Naive thymus-derived CD8-positive, alpha-beta T cell (primary cell): ENCODE measurements at places on chromosomes 2 and 18. TPM values are rescaled to one million over a fixed set of nuclear protein-coding genes. Genes with fewer than 3 reads are reported as not detected.
A peak's percentile ranks its signal among the peaks of the same experiment; 100 is the strongest.

GRCh38 chr18:22214731-22215528, 45.5 kb downstream of the GATA6 start:
- no peak for DNase-seq

The SERTAD2 gene
- 34.5 TPM for total RNA-seq

DNA sequence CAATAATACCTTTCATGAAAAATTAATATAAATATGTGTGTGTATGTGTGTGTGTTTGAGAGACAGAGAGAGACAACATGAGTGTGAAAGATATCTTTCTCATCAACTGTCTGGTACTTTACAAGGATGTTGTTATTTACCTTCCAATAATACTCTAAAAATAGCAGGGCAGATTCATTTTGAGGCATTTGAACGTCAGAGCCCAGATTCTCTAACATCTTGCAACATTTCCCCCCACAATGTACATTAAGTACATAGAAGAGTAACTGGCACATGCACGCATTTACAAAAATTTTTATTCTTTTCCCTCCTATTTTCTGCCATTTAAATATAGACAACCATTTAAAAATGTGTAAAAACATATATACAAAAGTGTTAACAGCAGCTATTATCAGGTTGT, 100.9 kb downstream of the PID1 start:
- no peak for DNase-seq

DNA sequence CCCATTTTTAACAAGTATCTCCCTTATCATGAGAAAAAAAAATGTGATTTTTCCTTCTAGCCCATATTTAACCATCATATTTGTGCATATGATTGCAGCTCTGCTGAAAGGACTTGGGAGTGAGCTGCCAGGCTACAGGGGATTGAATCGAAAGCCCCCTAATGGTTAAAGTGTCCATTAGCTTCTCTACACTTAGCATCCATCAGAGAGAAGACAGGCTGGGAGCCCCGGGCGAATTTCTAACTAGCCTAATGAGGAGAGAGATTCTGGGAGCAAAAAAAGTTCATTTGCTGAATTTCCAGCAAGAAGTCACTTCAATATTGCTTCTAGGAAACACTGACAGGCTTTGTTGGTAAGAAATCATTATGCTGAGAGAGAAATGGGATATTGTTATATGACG, 848.8 kb downstream of the TDRD15 start:
- DNase-seq: no peak

The TMEM198 gene
- total RNA-seq: 0.36 TPM

The TUBA4A gene
- total RNA-seq: 144 TPM

DNA sequence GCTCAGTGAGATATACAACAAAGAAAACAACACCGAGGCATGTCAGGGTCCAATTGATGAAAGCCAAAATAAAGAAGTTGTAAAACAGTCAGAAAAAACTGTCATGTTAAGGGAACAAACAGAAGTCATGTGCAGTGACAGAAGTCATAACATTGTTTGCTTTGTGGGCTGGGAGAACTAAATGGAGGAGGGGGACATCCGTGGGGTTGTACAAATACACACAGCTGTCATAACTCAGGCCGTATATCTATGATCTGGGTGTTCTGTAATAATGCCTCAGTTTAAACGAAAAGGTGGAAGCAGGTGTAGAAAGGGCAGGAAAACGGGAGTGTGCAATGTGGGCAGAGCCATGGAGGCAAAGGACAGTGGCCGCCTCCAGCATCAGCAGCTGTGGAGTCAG, 27.3 kb downstream of the TIMM21 start:
- DNase-seq: no peak

The UGT1A6 gene
- not detected for total RNA-seq

- no peak for DNase-seq
These were observed 150.9 kb downstream of the TWIST2 start for GRCh38 chr2:238998801-238999200.

The CD226 gene
- 26.1 TPM for total RNA-seq

The LINC00305 gene
- not detected for total RNA-seq

DNA sequence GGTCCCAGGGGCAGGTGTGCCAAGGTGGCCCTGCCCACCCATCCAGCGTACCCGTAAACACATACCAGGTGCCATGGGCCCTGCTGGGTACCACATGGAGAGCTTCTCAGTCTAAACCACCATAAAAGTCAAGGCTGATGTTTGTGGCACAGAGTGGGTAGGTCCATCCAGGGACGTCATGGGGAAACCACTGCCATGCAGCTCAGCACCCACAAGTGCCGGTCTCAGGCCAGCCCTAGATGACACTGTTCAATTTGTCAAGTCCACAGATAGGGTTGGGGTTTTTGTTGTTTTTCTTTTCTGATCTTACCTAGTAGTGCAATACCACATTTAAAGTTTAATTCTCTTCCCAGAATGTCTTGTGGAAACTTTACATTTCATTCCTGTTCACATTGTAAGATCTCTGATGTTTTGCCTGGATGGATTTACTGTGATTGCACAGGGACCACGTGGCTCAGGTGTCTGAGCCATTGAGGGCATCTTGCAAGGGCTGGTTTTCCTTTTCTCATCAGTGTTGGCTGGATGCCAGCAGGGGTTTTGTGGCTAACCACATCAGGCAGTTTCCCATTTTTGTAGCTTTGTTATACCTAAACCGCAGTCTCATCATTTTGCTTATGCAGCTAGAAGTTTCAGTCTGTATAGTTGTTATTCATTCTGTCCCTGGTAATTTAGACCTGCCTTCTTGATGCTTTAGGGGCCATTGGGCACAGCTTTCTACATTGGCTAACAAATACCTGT, 64.7 kb downstream of the STK25 start:
- peak; percentile 97 for DNase-seq

DNA sequence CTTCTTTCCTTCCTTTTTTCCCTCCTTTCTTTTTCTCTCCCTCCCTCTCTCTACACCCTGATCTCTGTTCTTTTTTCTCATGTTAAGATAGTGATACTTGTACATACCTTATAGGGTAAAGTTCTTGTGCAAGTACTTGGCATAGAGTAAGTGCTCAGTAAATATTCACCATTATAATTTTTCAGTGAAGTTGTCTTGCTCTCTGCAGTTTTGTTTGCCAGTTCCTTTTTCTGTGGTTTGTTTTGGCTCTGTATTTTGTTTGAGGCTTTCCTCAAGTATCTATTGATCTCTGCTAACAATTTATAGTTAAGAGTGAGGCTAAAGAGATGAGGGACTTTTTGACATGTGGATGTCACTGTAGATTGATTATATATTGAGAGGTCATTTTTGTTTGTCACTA, 48.0 kb downstream of the MTX2 start:
- no peak for DNase-seq

- DNase-seq: no peak
These were observed 63.7 kb upstream of the POU3F3 start for GRCh38 chr2:104790100-104790811.

The IGFBP5 gene
- total RNA-seq: not detected

DNA sequence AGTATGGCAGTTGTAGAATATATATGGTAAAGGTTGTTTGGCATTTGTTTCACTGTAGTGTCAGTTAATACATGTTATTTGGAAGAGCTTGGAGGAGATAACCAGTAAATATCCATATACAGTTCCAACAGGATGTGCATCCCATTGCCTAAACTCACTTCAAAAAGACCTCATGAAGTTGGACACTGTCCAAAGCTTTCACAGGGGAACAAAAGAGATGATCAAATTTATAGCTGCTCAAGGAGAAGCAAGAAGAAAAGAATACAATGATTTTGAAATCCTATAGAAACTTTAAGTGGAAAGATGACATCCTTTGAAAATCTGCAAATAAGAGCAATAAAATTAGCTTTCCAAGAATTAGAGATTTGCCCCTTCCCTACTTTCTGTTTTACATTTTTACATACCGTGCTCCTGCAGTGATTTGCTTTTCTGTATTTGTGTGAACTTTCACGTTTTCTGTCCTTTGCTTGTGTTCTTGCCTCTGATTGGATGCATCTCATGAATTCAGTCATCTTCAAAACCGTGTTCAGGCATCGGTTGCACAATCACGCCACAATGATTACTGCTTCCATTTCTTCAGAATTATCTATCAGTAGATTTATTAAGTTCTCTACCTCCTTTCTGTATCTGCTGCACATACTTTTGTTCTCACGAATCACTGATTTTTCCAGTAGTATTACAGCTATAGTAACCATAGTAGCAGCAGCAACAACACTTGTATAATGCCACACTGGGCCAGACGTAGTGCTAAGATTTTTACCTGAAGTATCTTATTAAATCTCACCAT, 83.8 kb downstream of the PARD3B start:
- no peak for DNase-seq

The GAREM2 gene
- 5.9 TPM for total RNA-seq

The MRO gene
- total RNA-seq: not detected

The GPR45 gene
- total RNA-seq: not detected

DNA sequence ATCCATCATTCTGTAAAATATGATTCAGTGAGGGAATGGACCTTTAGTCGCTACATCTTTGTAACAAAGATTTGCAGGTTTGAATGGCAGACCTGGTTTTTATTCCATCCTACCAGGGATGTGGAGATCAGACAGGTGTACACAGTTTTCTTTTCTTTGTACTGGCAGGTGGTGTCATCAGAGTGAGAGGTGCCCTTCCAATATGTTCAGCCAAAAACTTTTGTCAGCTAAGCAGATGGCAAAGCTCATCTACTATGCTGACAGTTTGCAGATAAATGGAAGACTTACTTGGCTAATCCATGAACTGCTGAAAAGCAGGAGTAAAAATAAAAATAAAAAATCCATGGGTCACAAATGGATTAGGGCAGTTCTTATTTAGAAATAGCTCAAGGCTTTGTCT, 185.5 kb upstream of the DOK6 start:
- no peak for DNase-seq

GRCh38 chr2:7880566-7880965, 801.3 kb upstream of the ID2 start:
- DNase-seq: no peak

- DNase-seq: no peak
These were observed 23.6 kb upstream of the MRPL33 start for GRCh38 chr2:27747827-27748352.

- DNase-seq: no peak
These were observed 269.3 kb downstream of the TTC32 start for GRCh38 chr2:19632403-19632991.

GRCh38 chr2:144519934-144520731, at the start of gene ZEB2:
Gene ZEB2, minus strand, starts transcription at chr2:144520119. Its CDS starts 2,769 bp downstream, at chr2:144517350.
- peak; percentile 55 for DNase-seq

The RESP18 gene
- total RNA-seq: not detected

DNA sequence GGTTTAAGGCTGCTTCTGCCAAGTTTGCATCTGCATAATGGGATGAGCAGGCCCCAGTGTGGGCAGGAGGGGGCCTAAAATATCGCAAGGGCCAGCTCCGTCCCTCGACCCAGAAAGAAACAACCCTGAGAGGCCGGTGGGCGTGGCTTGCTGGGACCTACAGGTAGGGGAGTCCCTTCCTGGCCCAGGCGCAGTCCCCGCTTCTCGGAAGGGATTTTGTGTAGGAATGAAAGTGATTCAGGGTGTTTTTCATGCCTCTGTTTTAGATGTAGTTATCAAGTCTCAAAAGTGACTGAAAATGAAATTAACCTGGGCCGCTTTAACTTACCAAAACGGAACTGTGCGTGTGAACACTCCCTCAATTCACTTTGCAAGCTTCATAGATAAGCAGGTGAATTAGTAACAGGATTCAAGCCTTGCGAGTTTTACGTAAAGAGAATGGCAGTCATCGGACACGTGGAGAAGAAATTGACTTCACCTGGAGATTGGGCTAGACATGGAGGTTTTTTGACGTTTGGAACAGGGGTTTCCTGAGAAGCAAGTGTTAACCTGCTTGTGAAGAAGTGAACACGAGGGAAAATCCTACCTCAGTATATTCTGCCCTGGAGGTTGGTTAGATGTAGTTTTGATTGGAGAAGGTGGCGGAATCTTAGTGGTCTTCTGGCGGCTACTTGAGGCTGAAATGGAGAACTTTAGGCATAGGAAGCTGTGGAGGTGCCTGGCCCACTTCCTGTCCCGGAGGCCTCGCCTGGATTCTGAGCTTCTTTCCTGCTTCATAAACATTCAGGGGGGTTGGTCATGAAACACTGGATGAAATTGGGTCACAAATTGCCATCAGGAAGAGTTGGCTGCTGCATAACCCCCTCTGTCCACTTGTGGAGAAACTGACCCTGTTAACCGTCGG, 1.7 kb downstream of the NCK2 start:
- DNase-seq: peak; percentile 78

- DNase-seq: peak; percentile 90
These were observed at the start of the genes STRADB and TRAK2 for GRCh38 chr2:201451292-201452057. Gene STRADB, plus strand, starts transcription at chr2:201451740. Its CDS starts 3,101 bp downstream, at chr2:201454841. Gene TRAK2, minus strand, starts transcription at chr2:201451458. Its CDS starts 30,951 bp downstream, at chr2:201420507.

DNA sequence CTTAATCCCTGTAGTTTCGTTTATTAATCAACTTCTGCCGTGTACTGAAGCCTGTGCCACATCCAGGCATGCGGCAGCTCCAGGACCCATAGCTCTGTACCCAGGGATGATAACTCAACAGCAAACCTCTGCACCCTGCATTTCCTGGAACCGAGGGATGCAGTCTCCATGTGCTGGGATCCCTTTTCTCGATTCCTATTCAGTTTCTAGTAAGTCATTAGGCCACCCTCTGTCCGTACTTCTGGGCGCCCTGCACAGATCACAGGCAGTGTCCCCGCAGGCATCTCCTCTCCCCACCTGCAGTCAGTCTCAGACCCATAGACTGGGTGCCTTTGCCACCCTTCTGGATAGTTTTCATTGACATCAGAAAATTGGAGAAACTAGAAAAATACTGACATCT, 18.8 kb downstream of the TMEM18 start:
- no peak for DNase-seq

The GAL3ST2 gene
- total RNA-seq: not detected

The DYNC1I2 gene
- total RNA-seq: 45.3 TPM

The MEP1B gene
- total RNA-seq: not detected

DNA sequence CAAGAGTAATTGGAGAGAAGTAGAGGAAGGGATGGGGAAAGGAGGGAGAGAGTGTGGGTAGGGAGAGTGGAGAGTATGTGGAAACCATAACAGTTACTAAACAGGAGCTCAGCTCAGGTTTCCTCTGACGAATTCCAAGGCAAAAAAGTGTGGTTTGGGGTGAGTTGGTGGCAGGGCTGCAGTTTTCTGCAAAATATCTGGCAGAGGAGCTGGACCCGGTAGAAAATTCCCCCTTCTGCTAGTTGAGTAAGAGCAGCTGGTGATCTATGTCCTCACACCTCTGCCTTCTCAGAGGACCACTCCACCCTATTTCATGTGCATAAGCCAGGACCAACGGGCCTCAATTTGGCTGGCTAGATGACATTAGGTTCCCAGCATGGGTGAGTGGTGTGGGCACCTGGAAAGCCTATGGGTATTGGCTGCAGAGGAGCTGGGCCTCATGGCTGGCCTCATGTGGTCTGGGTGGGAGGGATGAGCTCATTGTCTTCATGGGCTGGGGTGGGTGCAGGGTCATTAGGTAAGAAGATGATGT, 13.2 kb downstream of the NRP2 start:
- DNase-seq: no peak

DNA sequence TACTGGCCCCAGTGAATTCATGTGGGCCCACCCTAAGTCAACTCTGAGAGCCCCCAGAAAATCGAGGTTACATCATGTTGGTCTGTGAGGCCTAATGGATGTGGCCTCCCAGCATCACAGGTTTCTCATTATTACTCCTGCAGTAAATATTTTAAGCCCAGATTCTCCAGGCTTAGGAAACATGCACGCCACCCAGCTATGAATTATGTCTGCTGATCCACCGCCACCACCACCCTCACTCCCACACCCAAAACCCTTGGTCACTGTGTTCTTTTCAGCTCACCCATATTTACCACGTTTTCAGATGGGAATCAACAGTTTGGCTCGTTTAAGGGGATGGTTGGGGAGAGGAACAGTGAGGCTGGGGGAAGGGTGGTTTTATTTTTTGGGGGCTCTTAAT, 128.6 kb downstream of the NCK2 start:
- DNase-seq: no peak
